ENCODE measurements at places on chromosomes 3 and 15.

GRCh38 chr3:119950666-119951325, 143.5 kb downstream of the GSK3B start:
- no peak for DNase-seq

GRCh38 chr15:49528289-49528688, 92.3 kb downstream of the FAM227B start:
- no peak for DNase-seq

GRCh38 chr15:75761446-75762356, 49.1 kb upstream of the CSPG4 start:
- DNase-seq = no peak

GRCh38 chr15:72751751-72752455, 31.7 kb downstream of the ADPGK start:
- no peak for DNase-seq

GRCh38 chr3:107429320-107430181, 52.3 kb downstream of the CCDC54 start:
- peak; percentile 94 for DNase-seq

GRCh38 chr3:143301031-143301901, 181.7 kb downstream of the CHST2 start:
- no peak for DNase-seq

DNA sequence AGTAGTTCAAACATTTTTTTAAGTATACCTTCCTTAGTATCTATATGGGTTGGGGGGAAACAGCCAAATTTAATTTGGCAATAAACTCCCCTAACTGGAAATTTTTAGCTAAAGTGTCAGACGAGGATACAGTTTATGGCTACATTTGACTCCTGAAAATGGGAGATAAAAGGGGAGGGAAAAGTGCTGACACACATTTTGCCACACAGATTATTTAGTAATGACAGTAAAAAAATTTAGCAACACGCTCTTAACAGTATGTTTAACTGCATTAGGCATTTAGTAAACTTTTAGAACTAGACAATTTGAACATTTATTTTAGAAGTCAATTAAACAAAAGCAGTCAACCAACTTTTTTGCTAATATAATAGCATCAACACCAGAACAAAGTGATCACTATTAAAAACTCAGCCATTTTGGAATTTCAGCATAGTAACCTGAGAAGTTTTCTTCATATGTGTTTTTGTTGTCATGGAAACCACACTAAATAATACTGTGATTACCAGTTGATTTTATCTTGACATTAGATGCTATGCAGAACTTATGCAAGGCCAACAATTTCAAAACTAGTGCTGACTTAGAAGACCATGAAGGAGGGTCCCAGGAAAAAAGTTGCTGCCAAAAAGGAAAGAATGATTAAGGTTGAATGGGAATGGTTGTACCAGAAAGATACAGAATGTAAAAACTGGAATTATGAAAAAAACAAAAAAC, 47.0 kb upstream of the TFG start:
- no peak for DNase-seq

- peak; percentile 10 for DNase-seq
Measured at GRCh38 chr15:100771746-100772145, 107.9 kb upstream of the ALDH1A3 start.

- DNase-seq = no peak
Measured at GRCh38 chr3:116661196-116661595, 48.4 kb upstream of the TUSC7 start.

GRCh38 chr15:77642793-77643430, 10.2 kb upstream of the LINGO1 start:
- no peak for DNase-seq

DNA sequence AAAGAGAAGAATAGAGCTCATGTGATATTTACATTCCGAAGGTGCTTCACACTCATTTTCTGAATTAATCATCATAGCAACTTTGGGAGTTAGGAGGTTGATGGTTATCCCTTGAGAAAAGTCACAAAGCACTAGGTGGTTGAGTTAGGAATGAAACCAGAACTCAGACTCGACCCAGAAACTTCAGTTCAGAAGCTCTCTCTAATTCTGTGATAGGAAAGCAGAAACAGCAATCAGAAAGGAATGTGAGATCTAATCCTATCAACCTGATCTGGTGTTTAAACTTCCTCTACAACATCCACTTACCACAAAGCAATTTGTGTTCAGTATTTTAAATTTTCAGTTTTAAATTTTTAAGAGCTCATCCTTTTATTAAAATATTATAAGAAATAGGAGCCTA, 211.2 kb downstream of the CNTN3 start:
- peak; percentile 35 for DNase-seq

DNA sequence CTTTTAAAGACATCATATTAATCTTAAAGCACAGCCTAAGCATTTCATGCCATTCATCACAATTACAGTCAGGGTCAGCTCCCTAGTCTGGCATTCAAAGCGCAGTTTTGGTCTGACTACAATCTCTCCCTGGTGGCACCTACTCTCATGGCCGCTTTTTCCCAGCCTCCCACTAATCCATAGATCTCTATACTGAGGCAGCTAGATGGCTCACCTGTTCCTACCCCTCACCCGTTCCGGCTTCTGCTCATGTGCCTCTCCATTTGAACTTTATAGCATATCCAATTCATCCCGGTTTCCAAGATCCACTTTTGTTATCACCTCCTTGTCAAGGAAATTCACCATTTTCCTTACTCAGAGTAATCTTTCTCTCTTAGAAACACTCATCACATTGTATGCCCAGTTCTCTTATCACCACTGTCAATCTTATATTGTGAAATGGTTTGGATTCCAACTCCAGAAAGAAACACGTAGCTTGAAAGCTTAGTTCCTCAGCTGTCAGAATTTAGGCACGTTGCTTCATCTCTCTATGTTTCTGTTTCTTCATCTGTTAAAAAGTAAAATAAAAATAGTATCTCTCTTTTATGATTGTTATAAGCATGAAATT, 220.0 kb upstream of the UBE2E2 start:
- no peak for DNase-seq

DNA sequence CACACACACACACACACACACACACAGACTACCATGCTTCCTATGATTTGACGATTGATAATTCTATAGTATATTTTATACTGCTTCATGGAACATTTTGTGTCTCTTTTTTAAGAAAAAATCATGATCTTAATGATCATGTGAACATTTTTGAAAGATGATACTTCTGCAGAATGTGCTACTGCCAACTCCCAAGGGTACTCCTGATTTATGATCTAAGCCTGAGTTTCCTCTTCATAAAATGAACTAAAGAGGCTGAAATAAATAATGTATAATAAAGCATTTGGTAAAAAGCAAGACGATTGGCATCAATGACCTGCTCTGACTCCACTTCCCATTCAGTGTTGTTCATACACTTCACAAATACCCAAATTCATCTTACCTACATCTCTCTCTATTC, 333.8 kb upstream of the RBMS3 start:
- no peak for DNase-seq

GRCh38 chr3:4358273-4358672, 55.1 kb downstream of the SETMAR start:
- DNase-seq = no peak

DNA sequence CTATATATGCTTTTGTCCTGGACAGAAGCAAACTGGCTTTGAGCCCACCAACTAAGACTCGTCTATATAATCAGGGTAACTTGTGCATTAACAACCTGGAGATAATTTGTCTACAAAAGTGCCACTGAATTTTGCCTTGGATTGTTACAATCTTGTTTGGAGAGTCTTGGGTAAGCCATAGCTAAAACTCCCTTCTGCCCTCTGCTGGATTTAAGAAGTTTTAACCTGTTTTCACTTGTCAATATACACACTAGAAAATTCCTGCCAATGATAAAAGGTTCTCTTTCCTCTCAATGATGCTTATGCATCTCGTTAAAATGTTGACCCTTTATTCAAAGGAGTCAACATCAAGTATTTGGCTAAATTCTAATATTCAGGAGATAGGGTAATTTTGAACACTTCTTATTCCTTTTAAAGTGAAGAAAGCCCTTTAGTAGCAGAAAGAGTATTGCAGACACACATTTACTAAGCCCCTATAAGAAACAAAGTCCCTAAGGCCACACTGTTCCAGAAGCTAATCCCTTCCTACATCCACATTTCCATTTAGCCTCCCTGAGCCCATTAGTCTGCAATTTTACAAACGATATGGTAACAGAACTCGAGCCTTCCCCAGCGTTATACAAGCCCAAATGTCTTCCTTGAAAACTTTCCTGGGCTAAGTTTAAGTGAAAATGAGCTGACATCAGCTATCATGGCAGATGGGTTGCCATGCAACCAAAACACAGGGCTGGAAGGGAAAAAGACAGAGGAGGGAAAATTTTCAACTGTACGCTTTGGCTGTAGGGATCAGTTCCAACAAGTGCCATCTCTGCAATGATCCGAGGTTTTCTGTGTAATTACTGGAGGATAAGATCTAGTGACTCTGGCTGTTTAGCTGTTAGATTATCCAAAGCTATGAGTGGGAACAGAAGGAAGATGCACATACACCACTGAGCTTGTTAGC, 75.9 kb upstream of the FGF12 start:
- DNase-seq = peak; percentile 68

- no peak for DNase-seq
Measured at GRCh38 chr3:177742273-177742672, 545.0 kb upstream of the TBL1XR1 start.

GRCh38 chr15:68820295-68821189, at the start of gene ANP32A:
Gene ANP32A, minus strand, starts transcription at chr15:68820895. Its CDS starts 144 bp downstream, at chr15:68820751.
- peak; percentile 100 for DNase-seq

DNA sequence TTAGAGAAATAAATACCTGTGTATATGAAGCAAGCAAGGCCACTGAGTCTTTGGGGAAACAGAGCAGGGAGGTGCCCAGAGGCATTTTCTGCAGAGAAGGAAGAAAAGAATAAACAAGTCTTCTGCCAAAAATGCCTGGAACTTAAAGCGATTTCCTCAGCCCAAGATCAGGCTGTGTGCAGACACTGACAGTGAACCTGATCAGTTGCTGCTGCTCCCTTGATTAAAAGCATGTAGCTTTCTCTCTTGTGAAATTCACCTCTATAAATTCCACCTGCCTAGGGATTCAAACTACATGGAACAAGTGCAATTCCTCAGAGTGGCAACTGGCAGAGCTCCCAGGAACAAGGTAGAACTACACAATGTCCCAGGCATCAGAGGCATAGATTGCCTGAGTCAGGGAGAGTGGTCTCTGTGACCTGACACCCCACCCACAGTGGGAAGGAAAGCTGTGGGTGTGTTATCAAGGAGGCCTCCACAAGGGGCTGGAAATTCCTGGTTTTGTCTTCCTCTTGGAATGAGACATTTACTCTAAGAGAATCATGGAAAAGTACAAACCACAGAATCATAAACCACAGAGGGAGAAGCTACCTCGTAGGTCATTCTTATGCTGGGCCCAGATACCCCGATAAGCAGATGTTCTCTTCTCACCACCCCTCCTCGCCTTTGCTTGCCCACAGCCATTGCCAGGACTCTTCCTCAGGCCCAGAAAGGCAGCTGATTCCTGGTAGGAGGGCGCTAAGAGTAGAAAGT, 1.8 kb upstream of the ZBTB38 start:
- peak; percentile 72 for DNase-seq

DNA sequence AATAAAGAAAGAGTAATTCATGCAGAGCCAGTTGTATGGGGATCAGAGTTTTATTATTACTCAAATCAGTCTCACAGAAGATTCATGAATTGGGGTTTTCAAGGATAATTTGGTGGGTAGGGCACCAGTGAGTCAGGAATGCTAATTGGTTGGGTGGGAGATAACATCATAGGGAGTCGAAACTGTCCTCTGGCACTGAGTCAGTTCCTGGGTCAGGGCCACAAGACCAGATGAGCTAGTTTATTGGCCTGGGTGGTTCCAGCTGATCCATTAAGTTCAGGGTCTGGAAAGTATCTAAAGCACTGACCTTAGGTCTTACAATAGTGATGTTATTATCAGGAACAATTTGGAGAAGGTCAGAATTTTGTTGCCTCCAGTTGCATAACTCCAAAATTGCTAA, 998.6 kb upstream of the EPHA6 start:
- DNase-seq = no peak

- no peak for DNase-seq
Measured at GRCh38 chr15:61182946-61183345, 46.2 kb downstream of the RORA start.

DNA sequence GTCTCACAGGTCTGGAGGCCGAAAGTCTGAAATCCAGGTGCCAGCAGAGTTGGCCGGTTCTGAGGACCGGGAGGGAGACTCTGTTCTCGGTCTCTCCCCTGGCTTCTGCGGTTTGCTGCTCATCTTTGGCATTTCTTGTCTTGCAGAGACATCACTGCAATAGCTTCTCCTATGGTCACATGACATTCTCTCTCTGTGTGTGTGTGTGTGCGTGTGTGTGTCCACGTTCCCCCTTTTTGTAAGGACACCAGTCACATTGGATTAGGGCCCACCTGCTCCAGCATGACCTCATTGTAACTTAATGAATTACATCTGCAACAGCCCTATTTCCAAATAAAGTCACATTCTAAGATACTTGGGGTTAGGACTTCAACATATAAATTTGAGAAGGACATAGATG, 12.4 kb upstream of the ATP10A start:
- DNase-seq = peak; percentile 51

- DNase-seq = no peak
Measured at GRCh38 chr3:53571264-53571663, 76.9 kb downstream of the CACNA1D start.

DNA sequence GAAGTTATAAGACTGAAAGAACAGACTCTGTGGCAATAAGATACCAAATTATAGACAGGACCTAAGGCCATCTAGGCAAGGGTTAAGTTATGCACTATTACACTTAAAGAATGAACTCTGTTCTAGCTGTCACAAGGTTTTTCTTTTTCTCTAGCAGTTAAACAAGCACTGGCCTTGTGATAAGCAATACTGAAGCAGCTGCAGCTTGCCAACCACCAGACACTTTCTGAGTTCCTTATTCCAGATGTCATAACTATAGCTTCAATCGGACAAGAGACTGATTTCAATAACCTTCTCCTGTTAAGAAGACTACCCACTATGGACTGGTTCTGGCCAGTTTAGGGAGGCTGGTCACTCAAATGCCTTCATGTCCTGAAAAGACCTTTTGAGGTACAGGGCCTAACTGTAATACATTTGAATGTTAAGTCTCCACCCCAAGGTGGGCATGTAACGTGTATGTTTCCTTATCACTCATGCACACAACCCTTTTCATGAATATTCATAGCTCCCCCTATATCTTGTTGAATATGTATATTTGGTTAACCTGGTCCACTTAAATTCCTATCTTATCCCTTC, 85.8 kb downstream of the CFAP20DC start:
- DNase-seq = no peak

GRCh38 chr15:55106155-55106554, 90.6 kb downstream of the RSL24D1 start:
- DNase-seq = no peak

DNA sequence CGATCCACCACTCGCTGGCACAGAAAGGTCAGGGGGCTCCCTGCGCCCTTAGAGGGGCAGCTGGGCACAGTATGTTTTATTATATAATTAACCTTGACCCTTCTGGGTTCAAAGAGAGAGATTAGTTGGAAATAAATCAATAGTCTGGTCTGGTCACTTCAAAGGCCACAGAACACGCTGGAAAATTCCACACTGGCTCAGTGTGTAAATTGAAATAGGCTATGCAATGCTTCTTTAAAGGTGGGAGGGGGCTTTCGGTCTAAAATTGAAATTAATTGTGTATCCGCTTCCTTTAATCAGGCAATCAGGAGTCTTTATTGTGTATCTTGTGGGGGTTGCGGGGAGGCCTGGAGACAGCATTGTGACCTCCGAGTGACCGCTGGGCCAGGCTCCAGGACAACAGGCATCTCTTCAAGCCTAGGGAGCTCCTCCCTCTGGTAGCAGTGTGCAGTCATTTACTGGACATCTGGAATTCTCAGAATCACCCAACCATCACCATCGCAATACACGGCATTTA, 8.0 kb downstream of the RNU5B-1 start:
- DNase-seq = no peak

All from GM03348 (cell line).